Kidney epithelial cell (primary cell): ENCODE measurements at places on chromosomes 1 and 21.

- DNase-seq: no peak
These were observed 238.4 kb downstream of the C1orf94 start for GRCh38 chr1:34415140-34415539.

- no peak for DNase-seq
These were observed 30.8 kb downstream of the PLPP3 start for GRCh38 chr1:56548571-56548970.

GRCh38 chr21:25905126-25905525 lies 170.4 kb downstream of the GABPA start:
- DNase-seq: no peak

GRCh38 chr1:93773049-93773838 lies 91.6 kb upstream of the BCAR3 start:
- DNase-seq: no peak

DNA sequence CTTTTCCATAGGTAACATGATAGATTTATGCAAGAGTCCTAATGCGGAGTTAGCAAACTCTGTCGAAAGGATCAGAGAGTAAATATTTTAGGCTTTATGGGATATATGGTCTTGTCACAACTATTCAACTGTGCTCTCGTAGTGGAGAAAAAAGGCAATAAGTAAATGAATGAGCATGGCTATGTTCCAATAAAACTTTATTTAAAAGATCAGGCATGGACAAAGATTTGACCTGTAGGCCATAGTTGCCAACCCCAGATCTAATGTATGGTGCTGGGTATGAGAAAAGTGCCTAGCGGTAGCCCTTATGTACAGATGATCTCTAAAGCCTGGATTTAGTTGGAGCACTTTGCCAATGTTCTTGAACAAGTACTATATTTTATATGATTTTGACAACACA lies 498.8 kb upstream of the C1orf87 start:
- DNase-seq: no peak

GRCh38 chr1:230498704-230499103 lies 72.6 kb upstream of the PGBD5 start:
- DNase-seq: no peak

DNA sequence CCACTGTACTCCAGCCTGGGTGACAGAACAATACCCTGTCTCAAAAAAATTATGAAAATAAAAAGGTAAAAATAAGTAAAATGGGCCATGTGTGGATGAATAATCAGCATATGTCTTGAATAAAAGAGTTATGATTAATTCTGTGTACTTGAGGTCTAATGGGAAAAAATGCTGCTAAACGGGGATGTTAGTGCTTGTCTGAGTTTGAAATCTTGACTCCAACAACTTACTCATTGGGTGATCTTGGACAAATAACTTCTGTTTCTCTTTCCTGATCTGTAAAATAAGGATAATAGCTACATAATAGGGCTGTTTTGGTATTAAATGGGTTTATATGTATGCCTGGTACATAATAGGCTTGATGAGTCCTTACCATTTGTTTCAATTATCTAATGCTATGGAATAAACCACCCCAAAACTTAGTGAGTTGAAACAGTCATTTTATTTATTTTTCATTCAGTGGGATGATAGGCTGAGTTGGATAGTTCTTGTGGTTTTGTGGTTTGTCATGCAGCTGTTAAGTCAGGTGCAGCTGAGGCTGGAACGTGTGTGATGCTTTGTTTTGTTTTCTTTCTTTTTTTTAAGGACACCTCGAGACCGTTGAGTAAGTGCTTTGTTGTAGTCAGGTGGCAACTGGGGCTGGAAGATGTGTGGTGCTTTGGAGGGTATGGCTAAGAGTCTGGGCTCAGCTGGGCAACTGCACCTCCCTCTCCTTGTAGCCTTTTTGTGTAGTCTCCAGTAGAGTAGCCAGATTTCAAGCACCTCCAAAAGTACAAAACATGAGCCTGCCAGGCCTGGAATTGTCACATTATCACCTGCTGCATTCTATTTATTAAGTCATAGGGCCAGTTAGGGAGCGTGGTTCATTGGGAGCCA lies 4.9 kb downstream of the MDM4 start:
- DNase-seq: peak; percentile 89

GRCh38 chr1:68221980-68222373 lies 10.3 kb downstream of the WLS start:
- DNase-seq: no peak

DNA sequence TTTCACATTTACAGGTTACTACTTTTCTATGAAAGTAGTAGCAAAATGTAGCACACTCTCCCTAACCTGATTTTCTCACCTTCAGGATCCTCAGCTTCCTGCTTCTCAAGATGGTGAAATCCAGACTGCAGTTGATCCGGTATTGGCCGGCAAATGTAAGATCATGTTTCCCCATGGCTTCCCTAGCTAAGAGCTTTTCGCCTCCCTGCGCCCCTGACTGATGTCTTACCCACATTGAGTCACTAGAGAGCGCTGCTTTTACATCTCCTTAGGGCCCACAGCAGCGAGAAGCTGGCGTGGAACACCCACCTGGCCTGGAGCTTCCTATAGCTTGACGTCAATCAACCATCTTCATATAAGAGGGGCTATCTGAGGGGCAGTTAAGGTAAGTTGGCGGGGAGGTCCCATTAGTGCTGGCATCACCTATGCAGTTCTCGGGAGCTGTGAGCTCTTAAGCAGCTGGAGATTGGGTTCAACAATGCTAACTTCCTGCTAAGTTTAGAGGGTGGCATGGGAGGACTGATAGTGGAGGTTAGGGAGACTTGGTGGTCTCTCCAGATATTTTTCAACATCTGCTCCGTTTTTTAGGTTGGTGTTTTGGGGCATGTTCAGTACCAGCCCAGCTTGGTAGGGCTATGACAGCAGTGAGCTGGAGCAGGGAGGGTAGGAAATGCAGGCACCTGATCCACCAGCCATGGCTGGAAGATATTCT lies 5.5 kb downstream of the PTPN7 start:
- no peak for DNase-seq

- no peak for DNase-seq
These were observed 8.1 kb upstream of the LMX1A start for GRCh38 chr1:165364568-165365133.

DNA sequence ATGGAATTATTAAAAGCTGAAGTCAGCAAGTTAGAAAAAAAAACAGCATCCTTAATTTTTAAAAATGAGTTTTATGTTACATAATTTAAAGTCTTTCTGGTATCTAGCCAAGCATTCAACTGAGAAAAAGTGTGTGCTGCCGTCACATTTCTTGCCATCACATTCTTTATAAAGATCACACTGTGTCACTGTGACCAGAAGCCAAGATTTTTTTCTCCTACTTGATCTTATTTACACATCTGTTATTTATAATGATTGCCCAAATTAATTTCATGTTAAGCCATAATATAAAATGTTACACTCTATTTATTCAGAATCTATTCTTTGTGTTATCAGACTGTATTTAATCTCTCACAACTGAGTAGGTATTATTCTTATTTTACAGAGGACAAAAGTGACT lies 1603.7 kb downstream of the PLA2G4A start:
- no peak for DNase-seq

DNA sequence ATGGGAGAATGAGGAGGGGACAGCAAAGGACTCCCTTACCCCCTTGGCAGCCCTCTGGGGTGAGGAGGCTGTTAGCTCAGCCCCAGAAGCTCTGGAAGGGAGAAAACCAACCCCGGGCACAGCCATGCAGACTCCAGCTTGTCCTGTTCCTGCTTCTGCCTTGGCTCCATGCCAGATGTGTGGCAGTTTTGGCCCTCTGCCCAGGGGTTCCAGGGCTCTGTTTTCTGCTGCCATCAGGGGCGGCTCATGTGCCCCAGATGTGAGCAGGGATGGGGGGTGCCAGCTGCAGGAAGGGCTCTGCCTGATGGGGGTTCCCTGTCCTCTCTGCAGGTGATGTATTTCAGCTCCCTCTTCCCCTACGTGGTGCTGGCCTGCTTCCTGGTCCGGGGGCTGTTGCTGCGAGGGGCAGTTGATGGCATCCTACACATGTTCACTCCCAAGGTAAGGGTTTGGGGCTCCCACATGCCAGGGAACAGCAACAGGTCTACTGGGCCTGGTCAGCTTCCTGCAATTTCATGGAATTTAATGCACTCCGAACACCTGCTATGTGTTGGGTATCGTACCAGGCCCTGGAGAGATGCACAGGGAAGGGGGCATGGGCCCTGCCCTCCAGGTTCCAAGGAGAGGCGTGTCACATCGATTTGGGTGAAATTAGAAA lies 26.1 kb downstream of the SLC6A17 start:
- DNase-seq: no peak

DNA sequence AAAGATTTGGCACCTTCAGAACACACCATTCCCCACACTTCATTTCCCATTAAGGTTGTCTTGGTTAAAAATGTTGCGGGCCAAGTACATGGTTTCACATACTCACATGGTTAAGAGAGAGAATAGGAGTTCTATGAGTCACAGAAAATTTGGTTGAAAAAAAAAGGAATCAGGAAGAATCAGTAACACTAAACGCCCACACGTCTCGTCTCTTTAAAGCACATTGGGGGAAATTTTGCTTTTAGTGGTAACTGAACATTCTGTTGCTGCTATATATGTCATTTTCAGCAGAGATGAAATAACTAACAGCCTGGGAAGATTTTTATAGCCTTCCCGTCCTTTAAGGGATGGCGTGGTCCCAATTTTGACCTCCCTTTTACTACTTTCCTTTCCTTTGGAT lies 132.9 kb upstream of the ERG start:
- DNase-seq: no peak

GRCh38 chr1:208767816-208768215 lies 523.6 kb upstream of the PLXNA2 start:
- DNase-seq: no peak

DNA sequence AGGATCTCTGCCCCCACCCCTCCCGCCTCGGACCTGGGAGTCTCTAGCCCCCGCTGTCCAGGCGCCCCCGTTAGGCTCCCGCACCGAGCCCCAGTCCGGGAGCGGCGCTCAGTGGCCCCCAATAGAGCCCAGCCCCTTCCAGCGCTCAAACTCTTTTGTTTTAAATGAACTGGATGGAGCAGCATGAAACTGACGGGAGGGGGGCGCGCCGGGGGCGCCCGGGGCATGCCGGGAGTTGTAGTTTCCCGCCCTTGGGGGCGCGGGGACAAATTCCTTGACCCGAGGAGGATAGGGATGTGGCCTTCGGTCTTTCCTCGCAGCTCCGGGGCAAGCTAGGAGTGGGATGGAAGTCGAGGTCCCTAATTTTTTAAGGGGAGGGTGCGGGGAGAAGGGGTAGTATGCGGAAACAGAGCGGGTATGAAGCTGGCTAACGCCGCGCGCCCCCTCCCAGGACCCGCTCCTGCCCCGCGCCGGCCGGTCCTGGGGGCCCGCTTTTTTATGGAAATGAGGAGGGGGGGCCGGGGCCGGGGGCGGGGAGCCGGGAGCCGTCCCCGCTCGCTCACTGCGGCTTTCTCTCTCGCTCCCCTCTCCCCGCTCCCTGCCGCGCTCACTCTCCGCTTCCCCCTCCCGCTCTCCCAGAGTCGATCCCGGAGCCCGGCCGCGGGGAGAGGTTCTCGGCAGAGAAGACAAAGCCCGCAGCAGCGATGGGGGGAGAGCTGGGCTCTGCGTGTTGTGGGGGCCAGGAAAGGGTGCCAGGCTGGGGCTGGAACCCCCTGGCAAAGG lies at the start of gene MEX3A:
Gene MEX3A (minus strand): TSS at position 157 of the 783 bp plus-strand sequence. CDS start 467 bp downstream, outside the sequence.
- DNase-seq: no peak

- no peak for DNase-seq
These were observed 66.6 kb downstream of the MAP3K21 start for GRCh38 chr1:233393926-233394680.

DNA sequence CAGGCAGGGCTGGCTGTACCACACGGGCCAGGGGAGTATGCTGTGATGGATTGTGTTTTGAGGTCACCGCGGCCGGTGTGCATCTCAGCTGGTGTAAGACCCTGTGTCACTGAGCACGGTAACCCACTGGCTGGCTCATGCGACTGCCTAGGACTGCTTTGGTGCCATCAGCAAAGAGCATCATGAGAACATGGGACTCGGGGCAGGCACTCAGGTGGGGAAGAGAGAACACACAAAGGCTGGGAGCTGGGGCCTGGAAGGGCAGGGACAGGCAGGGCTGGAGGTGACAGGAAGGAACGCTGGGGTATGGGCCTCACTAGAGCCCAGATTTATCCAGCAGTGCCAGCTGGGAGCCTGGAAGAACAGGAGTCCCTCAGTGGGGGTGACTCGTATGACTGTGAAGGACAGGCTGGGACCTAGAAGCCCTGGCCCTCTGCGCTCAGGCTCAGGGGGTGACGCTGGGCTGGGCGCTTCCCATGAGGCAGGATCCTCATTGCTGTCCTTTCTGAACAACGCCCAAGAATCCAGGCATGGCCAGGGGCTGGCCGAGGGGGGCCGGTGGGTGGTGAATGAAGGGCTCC lies 210.4 kb upstream of the VAMP3 start:
- no peak for DNase-seq

DNA sequence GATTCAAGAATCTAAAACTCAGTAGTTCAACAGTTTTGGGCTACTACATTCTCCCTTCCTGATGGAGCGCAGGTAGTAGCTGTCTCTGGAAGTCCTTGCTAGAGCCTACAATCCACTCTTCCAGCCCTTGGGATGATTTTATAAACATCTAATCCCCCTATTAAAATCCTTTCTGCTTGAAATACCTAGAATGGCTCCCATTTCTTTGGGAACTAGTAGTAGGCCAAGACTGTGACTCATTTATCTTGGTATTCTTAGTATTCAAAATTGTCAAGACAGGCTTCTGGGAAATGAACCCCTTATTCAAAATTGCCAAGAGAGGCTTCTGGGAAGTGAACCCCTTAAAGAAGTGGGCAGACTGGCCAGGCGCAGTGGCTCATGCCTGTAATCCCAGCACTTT lies 142.5 kb upstream of the FGGY start:
- no peak for DNase-seq

- no peak for DNase-seq
These were observed 36.5 kb upstream of the SRRM1 start for GRCh38 chr1:24606621-24607020.

- DNase-seq: no peak
These were observed 1.4 kb upstream of the GJC2 start for GRCh38 chr1:228148196-228148861.

DNA sequence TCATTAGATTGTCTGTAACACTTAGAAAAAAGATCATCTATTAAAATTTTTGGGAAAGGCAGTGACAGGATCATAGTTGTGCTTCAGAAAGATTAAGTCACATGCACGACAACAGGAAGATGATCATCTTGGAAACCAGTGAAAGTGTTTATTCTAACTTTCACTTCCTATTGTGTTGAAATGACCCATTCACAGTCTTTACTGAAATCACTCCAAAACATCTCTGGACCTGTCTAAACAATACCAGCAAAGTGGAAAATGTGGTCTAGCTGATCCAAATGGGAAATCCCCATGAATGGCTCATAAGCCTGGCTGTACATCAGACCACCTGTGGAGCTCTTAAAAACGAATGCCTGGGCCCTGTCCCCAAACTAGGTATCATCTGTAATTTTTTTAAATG lies 111.1 kb upstream of the ETV3 start:
- no peak for DNase-seq

GRCh38 chr1:160844447-160845232 lies 18.0 kb downstream of the CD244 start:
- DNase-seq: no peak

- no peak for DNase-seq
These were observed 2.8 kb upstream of the SSU72 start for GRCh38 chr1:1577367-1578011.

- DNase-seq: no peak
These were observed 1.4 kb downstream of the PFKFB2 start for GRCh38 chr1:207054491-207054890.
